Activated CD4-positive, alpha-beta T cell treated with anti-CD3 and anti-CD28 coated beads for 48 hours (primary cell): ENCODE measurements at places on chromosomes 11 and 22.

DNA sequence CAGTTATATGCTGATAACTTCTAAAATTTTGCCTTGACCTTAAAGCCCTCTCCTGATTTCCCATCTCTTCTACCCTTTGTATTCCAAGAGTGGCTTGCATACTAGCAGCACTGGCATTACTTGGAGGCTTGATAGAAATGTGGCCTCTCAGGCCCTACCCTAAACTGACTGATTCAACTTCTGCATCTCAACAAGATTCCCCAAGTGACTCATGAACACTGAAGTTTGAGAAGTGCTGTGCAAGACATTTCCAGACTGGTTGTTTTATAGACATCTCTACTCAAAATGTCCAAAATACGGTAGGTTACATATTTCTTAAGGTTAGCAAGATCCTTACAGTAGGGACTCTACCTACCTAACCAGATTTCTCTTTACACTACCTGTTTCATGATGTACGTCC is 48.6 kb downstream of the SESN3 start:
- DNase-seq = no peak

DNA sequence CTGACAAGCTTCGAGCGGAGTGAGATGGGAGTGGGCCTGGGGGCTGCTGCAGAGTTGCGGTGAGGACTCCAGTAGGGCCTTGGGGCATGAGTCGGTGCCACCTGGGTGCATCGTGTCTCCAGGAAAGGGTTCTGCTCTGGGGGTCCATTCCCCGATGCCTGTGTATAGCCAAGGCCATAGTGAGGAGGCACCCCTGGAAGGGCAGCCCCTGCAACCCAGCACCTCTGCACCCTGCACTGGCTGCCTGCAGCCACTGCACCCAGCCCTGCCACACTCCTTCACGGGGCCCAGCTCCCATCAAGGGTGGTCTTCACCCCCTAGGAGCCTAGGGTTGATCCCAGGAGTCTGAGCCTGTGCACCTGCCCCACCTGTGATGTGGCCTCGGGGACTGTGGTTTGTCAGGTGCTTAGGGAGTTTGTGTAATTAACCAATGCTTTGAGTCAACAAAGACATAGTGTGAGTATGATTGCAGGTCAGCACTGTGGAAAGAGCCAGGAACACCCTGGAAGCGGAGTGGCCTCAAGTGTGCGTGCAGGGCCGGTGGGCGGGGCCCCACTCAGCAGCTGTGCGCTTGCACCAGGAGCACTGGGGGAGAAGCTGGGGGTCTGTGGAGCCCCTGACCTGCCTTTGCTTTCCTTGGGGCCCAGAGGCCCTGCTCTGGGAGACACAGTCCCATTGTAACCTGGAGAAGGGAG is 1299.3 kb downstream of the BRD1 start:
- DNase-seq = no peak

DNA sequence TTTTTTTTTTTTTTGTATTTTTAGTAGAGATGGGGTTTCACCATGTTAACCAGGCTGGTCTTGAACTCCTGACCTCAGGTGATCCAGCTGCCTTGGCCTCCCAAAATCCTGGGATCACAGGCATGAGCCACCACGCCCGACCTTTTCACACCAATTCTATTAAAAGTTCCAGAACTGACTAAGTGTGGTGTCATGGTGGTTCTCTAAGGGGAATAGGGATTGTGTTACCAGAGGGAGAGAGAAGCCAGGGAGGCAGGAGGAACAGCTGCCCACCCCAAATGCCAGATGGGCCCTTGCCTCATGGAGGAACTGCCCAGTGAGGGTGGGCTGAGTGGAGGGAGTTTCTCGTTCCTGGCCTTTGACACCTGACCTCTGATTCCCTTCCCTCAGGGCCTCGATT is 5.9 kb downstream of the RPS6KA4 start:
- no peak for DNase-seq

- no peak for DNase-seq
These were observed 229.2 kb upstream of the B3GAT1 start for GRCh38 chr11:134640971-134641968.

DNA sequence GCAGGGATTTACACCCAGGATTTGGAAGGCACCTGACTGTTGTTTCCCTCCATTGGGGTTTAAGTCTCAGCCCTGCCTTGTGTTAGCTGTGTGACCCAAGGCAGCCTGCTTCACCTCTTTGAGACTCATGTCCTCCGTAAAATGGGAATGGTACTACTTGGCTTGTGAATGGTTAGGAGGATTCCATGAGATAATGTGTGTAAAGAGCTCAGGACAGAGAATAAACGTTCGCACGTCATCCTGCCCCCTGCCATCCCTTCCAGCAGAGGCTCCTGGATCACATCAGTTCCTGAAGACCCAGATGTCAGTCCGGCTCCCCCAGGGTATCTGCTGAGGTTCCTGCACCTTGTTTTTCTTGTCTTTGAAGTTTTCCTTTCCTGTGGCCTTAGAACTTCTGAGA is 16.8 kb upstream of the ACCSL start:
- DNase-seq = no peak

DNA sequence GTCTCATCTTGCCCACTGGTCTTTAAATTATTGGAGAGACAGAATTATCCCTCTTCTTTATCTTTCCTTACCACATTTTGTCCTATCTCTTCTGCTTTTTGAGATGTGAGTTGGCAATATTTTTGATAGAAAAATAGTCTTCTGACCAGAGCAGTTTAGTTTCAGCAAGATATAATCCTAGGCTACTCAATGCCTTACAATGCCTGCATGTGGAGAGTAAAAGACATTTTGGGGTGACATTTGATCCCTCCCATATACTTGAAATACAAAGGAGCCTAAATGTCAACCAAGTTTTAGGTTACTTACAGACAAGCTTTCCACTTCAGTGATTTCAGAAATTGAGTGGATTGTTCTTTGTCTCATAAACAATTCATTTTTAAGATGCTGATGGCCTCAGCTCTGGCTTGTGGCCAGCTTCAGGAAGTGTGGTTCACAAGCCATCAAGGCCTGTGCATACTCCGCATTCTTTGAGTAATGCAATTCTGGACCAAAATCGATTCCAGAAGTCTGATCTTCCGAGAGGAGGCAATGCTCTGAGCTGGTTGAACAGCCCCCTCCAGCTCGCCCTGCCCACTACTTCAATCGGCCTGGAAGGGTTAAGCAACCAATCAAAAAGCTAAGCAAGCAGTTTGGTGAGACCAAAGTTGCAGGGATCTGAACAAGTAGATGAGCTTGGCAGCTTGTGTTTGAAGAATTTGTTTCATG is 274.4 kb downstream of the BLID start:
- DNase-seq = no peak

- DNase-seq = no peak
These were observed 1032.8 kb upstream of the RAG2 start for GRCh38 chr11:37630866-37631265.

GRCh38 chr11:8370812-8371515 is 107.3 kb upstream of the LMO1 start:
- no peak for DNase-seq

GRCh38 chr11:70411713-70412452 is 13.6 kb downstream of the CTTN start:
- no peak for DNase-seq

- DNase-seq = no peak
These were observed 4.8 kb upstream of the C11orf97 start for GRCh38 chr11:94507485-94507884.

- no peak for DNase-seq
These were observed 43.1 kb upstream of the MYH9 start for GRCh38 chr22:36430863-36431262.

DNA sequence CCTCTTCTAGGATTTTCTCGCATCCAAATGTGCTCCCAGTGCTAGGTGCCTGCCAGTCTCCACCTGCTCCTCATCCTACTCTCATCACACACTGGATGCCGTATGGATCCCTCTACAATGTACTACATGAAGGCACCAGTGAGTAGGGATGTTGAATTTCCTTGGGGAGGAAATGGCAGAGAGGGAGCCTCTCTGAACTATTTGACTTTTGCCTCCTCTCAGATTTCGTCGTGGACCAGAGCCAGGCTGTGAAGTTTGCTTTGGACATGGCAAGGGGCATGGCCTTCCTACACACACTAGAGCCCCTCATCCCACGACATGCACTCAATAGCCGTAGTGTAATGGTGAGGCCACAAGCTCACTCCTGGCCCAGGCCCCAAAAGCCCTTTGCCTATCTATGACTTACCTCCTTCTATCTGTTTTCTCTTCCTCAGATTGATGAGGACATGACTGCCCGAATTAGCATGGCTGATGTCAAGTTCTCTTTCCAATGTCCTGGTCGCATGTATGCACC is 2.5 kb downstream of the TAF10 start:
- DNase-seq = no peak

DNA sequence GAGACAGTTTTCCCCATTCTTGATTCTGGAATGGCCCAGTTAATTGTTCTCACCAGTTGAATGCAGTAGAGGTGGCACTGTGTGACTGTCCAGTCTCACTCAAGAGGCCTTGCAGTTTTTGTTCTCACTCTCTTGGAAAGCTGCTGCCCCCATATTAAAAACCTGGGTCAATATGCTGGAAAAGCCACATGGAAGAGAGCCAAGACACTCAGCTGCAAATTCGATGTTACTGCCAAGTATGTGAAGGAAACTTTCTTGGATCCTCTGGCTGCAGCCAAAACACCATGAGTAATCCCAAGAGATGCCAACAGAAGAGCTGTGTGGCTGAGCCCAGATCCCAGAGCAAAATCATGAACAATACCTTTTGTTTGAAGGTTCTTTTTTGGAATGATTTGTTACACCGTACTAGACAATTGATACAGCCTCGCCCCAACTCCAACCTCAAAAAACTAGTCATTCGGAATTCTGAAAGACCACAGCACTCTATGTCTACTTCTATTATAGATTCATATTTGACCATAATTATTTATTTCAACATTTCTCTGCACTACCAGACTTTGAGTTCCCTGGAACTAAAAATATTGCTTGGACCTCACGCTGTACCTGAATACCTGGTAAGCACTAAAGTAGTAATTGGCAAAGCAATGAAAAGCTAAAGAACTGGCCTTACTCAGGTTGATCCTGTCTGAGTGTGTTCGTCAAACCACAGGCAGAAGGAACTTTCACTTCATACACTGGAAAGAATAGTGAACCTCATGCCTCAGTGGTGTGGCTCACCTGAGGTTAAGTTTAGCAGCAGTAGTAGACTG is 378.8 kb downstream of the ETS1 start:
- DNase-seq = no peak

DNA sequence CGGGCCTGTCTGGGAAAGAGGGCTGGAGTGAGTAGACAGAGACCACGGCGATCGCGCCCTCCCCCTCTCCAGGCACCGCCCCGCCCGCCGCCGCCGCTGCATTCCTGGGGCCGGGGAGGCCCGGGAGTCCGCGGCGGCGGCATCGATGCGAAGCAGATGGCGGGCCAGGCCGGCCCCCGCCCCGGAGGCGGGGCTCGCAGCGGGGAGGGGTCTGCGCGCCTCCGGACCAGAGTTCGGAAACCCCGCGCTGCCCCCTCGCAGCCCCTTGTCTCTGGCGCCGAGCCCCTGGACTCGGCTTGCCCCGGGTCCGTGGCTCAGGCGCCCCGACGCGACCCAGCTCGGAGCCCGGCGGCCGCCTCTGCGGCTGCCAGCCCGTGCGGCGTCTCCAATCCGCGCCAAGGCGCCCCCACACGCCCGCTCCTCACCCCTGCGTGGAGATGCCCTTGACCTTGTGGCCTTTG is 1.3 kb downstream of the SCARF2 start:
- DNase-seq = no peak

DNA sequence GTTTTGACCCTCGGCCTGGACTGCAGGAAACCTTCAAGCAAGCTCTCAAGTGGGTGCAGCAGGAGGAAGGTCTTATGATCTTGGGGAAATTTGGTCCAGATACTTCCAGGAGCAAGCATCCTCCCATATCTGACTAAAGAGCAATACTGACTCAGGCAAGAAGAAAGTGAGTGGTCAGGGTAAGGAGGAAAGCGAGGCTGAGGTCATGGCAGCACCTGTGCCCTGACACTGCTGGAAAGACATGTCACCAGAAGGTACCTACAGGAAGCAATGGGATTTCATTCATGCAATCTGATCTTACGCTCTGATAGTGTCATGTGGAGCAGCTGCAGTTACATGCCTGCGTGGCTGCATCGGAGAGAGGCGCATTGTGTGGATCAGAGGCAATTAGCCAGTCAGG is 6.5 kb upstream of the TOP3B start:
- DNase-seq = no peak

DNA sequence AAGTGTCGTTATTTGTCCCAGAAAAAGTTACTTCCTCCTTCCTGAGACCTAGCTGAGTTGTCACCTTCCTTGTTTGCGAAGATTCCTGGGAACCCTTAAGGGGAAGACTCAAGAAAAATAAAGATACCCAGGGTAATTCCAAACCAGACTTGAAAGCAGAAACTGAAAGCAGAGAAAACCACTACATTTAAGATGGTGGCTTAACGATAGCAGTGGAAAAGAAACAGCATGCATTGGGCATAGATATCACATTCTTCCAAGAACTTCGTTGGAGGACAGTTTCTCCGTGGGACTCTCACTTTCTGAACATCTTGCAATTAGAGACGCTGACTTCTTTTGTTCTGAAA is 89.1 kb downstream of the FAM76B start:
- no peak for DNase-seq

DNA sequence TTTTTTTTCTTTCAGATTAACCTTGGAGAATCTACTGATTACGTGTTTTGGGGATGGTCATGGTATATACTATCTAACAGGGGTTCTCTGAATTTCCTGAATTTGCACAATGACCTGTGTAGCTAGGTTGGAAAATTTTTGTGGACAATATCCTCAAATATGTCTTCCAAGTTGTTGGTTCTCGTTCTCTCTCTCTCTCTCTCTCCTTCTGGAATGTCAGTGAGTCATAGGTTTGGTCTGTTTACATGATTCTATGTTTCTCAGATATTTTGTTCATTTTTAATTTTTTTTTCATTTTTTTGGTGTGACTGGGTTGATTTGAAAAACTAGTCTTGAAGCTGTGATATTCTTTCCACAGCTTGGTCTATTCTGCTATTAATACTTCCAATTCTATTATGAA is 604.0 kb upstream of the ANO3 start:
- DNase-seq = no peak

DNA sequence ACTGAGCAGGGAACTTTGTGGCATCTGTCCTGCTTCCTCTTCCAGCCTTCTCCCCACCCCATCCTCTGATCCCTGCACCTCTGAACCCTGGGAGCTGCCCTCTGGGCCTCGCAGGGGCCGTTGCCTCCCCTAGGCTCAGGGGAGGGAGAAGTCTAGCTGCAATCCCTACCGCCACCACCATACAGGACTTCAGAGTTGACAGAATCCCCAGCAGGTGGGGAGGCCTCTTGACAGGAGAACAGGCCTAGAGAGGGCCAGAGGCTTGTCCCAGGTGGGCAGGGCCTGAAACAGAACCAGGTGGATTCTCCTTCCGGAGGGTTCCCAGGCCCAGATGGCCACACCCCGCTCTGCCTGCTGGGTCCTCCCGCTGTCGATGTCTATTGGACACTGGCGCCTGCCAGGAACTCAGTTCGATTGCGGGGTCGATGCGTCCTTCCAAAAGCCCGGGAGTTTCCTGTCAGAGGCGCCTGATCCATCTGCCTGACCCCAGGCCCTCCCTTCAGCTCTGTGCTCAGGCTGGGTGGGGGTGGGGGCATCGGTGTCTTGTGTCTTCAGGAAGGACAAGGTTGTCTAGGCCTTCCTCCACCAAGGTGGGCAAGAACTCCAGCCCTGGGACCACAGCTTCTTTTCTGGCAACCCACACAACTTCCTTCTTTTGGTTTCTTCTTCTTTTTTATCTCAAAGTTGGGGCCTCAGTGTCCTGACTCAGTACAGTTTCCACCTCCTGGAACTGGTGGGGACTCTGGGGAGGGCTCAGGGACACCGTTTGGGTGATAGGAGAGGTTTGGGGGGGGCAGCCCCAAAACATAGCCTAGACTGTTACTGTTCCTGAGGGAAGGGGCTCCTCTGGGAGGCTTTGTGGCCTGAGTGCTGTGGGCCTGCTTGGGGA is 6.4 kb downstream of the STARD10 start:
- peak; percentile 36 for DNase-seq
